Suprapubic skin (tissue), 4 donors: ENCODE measurements at places on chromosomes 3 and 15.
A peak's percentile ranks its signal among the peaks of the same experiment; 100 is the strongest.

DNA sequence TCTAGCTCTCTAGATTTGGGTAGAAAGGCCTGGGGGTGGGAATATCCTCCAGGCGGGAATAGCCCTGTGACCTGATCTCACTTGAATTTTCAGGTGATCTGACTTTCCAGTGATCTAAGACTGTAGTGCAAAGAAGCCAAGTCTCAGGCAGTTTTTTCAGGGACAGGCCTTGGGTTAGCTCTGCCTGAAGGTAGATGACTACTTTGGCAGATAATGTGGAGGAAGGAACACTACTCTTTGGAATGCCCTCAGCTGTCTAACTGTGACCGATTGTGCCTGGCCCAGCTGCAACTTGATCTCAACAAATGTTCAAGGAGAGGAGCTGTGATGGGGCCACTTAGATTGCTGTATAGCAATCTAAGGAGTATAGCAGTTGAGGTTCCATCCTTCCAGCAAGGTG is 193.7 kb downstream of the TCF12 start:
- no peak for DNase-seq

- DNase-seq, result no peak
Measured at GRCh38 chr3:71401695-71402231, 181.8 kb downstream of the FOXP1 start.

GRCh38 chr3:178669758-178670157 is 133.5 kb downstream of the KCNMB2 start:
- DNase-seq, result no peak

DNA sequence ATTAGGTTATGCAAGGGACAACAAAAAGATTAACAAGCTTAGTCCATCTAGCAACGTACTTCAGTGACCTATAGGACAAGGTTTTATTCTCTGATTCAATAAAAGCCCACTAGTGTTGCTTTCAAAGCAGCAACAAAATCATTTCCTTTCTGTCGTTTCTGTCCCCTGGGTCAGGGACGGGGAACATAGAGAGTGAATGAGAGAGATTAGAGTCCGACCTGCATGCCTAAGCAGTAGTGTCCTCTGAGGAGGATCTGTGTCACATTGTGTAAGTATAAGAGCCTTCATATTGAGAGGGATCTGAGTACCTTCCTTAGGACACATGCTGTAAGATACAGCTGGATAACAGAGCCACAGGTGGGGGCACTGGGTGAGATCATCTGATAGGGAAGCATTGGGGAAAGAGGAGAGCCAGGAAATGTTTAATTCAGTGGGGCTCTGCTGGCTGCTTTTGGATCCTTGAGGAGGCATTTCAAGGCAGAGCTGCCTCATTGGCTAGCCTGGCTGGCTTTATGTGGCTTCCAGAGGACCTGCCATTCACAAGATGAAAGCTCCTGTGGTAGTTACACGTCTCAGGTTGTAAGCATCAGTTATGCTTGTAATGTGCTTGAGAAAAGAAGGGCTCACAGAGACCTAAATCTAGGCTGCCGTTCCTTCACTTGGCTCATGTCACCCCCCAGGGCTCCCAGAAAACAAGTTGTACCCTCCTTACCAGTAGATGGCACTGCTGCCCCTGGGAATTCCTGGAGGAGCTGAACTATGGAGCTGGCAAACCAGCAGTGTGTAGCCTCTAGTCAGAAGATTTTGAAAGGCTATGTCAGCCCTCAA is 2.7 kb downstream of the TMEM108 start:
- DNase-seq, result peak; percentile 69

- no peak for DNase-seq
Measured at GRCh38 chr3:64063207-64063982, 40.1 kb upstream of the PSMD6 start.

- DNase-seq, result no peak
Measured at GRCh38 chr15:51936105-51936478, 35.5 kb downstream of the LEO1 start.

DNA sequence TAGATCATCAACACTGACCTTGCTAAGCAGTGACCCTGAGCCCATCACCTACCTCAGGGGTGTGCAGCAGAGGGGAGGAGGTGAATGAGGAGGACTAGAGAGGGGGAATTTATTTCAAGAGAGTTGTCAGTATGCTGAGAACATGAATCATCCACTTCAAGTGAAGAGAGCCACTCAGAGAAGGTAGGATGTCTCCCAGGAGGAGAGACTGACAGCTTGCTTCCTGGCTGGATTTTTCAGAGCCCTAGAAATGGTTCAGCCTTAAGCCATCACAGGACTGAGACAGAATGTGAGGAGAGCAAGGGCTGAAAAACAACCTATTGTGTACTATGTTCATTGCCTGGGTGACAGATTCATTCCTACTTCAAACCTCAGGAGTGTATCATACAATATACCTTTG is 34.8 kb downstream of the CCNL1 start:
- no peak for DNase-seq

DNA sequence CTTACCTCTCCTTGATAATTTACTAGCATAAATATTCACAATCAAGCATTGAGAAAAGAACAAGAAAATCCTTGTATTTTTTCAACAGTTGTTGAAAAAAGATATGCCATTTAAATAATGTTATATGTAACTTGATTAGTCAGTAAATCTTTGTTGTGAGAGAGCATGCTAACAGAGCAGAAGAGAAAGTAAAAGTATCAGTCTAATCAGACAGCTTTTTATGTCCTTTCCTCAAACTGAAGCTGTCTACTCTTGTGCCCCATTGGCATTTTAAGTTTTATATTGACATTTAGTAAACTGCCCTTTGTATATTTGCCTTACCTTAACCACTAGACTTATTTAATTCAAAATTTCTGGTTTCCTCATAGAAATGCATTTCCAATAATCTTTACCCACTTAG is 668.7 kb downstream of the OTOL1 start:
- no peak for DNase-seq

- DNase-seq, result no peak
Measured at GRCh38 chr3:157958457-157958856, 147.8 kb downstream of the SHOX2 start.

- no peak for DNase-seq
Measured at GRCh38 chr3:124360563-124360962, 368.6 kb upstream of the ROPN1 start.

GRCh38 chr3:32440611-32441350 is 49.1 kb downstream of the CMTM7 start:
- no peak for DNase-seq

DNA sequence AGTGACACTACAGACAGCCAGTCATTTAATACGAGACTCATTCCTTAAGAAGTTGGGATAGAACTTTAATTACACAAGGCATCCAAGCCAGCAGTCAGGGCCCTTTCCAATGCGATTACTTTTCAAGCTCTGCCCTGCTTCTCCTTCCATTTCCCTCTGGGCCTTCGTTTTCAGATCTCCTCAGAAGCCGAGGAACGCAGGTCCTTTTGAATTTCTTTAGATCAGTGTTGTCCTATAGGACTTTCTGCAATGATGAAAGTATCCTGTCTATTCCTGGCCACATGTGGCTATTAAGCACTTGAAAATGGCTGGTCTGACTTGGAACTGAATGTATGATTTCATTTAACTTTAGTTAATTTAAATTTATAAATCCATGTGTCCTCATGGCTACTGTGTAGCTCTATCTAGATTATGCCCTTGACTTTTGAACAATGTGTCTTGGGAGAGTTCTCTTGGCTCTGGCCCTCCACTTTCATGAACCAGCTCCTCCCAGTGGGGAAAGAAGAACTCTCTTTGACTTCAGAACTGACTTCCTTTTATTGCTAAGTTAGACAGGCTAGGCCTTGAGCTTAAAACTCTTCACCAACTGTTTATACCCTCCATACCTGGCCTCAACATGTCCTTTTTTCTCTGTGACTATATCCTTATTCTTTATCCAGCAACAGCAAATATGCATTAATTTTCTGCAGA is 22.6 kb downstream of the TGFBR2 start:
- DNase-seq, result no peak
